ENCODE measurements at places on chromosomes 3 and 15. TPM values are rescaled to one million over a fixed set of nuclear protein-coding genes. Genes with fewer than 3 reads are reported as not detected.
A peak's percentile ranks its signal among the peaks of the same experiment; 100 is the strongest.

DNA sequence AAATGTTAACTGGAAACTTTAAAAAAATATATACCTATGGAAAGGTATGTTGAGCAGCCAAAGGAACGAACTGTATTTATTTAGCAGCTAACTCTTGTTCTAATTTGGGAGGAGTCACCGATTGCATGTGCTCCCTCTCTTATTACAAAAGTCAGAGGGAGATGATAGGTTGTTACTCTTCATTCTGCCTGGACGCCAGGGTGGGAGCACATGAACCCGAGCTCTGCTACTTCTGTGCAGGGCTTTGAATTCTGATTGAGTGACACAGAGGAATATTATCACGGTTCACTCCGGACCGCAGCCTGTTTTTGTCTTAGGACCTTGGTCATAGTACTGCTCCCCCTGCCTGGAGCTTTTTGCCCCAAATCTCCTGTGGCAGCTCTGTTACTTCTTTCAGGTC is 36.9 kb upstream of the LRIG1 start:
- no peaks in the 10 kb centered on the region for H3K4me1 ChIP-seq
- no peaks in the 10 kb centered on the region for H3K36me3 ChIP-seq

GRCh38 chr15:66862111-66862939 is 160.3 kb downstream of the SMAD6 start:
- peak; percentile 84 for DNase-seq
- no peaks in the 10 kb centered on the region for H3K36me3 ChIP-seq
- peaks cover 47% of the 10 kb centered on the region for H3K4me1 ChIP-seq
- H3K27me3 ChIP-seq, result no peaks in the 10 kb centered on the region
- H3K27ac ChIP-seq, result no peak overlapping the region

GRCh38 chr3:82496890-82497560 is 735.6 kb upstream of the GBE1 start:
- no peak overlapping the region for H3K4me3 ChIP-seq
- no peaks in the 10 kb centered on the region for H3K27me3 ChIP-seq
- H3K4me1 ChIP-seq, result no peaks in the 10 kb centered on the region

The CELSR3 gene
- 1.4 TPM for total RNA-seq

GRCh38 chr3:99325402-99325801 is 313.0 kb upstream of the COL8A1 start:
- no peaks in the 10 kb centered on the region for H3K27me3 ChIP-seq
- H3K4me1 ChIP-seq, result peaks cover 9% of the 10 kb centered on the region
- H3K4me3 ChIP-seq, result no peak overlapping the region
- peak; percentile 47 for DNase-seq

The SH3GL3 gene
- total RNA-seq, result not detected

DNA sequence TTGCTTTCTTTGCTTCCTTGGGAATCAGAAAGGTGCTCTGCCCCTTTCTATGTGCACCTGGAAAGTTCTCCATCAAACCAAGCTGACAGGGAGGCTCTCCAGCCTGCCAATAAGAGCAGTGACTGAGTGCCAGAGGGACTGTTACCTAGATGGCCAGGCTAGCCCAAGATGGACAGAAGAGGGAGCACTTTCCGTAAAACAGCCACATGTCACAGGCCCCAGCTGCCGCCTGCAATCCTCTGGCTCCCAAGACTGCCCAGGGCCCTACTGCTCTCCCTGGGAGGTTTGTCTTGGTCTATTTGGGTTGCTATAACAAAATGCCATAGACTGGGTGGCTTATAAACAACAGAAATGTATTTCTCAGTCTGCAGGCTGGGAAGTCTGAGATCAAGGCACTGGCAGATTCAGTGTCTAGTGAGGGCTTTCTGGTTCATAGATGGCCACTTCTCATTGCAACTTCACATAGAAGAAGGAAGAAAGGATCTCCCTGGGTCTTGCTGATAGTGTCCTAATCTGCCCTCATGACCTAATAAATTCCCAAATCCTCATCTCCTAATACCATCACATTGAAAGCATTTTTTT is 72.3 kb downstream of the TAMM41 start:
- no peak overlapping the region for H3K27ac ChIP-seq
- H3K4me1 ChIP-seq, result peaks cover 18% of the 10 kb centered on the region
- no peaks in the 10 kb centered on the region for H3K27me3 ChIP-seq
- no peaks in the 10 kb centered on the region for H3K36me3 ChIP-seq
- DNase-seq, result peak; percentile 56

DNA sequence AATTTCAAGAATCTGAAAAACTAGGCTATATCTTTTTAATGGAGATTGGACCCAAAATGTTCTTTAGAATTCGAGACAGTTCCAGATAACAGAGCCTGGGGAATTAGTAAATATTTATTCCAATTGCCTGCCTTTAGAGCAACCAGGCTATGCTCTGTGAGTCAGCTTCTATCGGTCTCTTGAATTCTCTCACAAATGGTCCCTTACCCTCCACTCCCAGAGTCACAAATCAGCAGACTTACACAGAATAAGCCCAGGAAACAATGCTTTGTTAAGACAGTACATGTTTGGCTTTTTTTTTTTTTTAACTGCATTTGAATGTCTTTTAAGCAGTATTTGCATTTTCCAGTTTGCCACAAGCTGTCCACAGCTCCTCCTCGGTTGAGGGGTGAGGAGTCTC is 460.7 kb upstream of the CBLB start:
- H3K4me3 ChIP-seq, result no peak overlapping the region
- no peak for DNase-seq
- H3K27ac ChIP-seq, result no peak overlapping the region
- no peaks in the 10 kb centered on the region for H3K36me3 ChIP-seq
- H3K4me1 ChIP-seq, result peaks cover 18% of the 10 kb centered on the region

GRCh38 chr3:14787630-14788029 is 31.1 kb upstream of the FGD5 start:
- no peak overlapping the region for H3K4me3 ChIP-seq
- DNase-seq, result no peak
- no peaks in the 10 kb centered on the region for H3K4me1 ChIP-seq
- no peaks in the 10 kb centered on the region for H3K36me3 ChIP-seq
- peaks cover 14% of the 10 kb centered on the region for H3K27me3 ChIP-seq

Data from GM23248 (cell line).